Heart left ventricle (tissue), 16 donors: ENCODE measurements at places on chromosomes 12 and 14. TPM values are rescaled to one million over a fixed set of nuclear protein-coding genes. Genes with fewer than 3 reads are reported as not detected.

Gene OAS1
- 5.8 TPM for polyA plus RNA-seq

Gene TAS2R31
- 0.50 TPM for polyA plus RNA-seq

Gene TMCC3
- polyA plus RNA-seq, result 4.0 TPM

Gene BDKRB2
- polyA plus RNA-seq, result 0.27 TPM

Gene OR6C65
- polyA plus RNA-seq, result not detected
